CD4-positive, alpha-beta T cell treated with Interleukin-10 for 1 hour (primary cell): ENCODE measurements at places on chromosomes 2 and 18.

DNA sequence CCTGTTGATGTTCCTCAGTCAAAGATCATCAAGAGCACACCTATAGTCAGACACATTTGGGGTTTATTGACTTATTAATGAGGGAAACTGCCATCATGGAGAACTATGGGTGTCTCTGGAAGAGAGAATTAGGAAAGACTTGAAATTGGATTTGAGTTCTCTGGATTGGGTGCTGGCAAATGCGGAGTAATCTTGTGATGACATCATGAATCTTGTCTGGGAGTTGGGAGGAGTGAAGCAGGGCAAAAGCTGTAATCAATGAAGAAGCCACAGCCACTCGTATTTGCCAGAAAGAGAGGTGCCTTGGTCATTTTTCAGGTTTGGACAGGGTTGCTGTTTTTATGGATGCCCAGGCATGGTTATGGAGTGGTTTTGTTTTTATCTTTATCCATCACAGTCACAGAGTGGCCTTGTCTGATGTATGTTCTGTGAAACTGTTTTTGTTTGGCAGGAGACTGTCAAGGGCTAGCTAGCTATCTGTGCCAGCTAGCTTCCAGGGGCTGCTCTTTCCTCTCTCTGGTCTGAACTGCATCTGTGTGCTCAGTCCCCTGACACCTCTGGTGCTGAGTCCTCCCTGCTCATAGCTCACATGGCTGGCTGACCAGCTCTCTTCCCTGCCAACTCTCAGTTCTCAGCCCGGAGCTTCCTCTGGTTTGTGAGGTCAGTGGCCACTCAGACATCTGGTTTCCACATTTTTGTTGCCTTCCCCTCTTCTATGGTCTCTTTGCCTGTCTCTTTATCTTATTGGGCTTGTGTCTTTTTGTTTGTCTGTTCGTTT lies 193.4 kb upstream of the RMP24 start:
- no peak for DNase-seq

- DNase-seq = no peak
Observed at GRCh38 chr2:20977520-20978180, 66.2 kb downstream of the APOB start.

- no peak for DNase-seq
Observed at GRCh38 chr2:237472909-237473877, 13.9 kb upstream of the MLPH start.

- no peak for DNase-seq
Observed at GRCh38 chr2:10238991-10239485, 63.7 kb upstream of the HPCAL1 start.

DNA sequence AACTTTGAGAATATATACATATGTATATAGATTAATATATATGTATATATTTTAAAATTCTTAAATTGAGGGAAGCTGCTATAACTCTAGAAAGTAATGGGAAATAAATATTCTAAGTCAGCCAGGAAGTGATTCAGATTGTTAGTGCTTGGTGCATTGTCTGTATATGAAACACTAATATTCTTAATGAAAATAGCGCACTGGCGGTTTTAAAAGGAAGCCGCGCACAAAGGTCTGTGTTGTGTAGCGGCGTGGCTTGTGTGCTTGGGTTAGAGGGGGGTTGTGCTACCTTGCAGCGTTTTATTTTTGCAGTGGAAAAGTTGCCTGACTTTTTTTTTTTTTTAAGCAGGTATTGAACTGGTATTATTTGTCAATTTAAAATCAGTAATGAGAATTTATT lies 11.3 kb downstream of the TSHZ1 start:
- no peak for DNase-seq

- DNase-seq = no peak
Observed at GRCh38 chr2:60044484-60044883, 509.0 kb downstream of the BCL11A start.

DNA sequence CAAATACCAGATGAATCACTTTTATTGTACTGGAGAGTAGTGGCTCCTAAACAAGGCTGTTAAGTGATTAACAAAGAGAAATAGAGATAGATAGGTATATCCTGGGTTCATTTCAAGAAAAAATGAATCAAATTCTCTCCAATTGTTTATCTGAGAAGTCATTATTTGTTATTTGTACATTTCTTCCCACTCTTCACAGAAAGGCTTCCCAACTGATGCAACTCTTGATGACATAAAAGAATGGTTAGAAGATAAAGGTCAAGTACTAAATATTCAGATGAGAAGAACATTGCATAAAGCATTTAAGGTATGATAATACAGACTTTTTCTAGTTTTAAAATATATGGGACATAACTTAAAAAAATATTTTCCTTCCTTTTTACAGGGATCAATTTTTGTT lies 7.9 kb downstream of the SSB start:
- DNase-seq = no peak

DNA sequence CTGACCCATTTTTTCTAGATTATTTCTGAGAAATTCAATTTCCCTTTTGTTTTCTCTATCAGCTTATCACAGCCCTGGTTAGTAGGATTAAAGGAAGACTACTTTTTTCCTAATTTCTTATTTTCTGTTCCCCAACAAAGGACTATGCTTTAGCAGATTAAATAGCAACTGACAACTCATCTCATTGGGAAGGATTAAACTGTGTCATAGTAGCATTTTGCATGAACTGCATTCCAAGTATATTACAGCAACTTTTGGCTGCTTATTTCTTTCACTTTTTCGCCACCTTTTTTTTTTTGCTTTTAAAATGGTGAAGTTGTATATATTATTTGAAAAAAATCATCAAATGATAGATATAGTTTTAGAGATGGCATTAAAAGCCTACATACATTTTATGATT lies 570.3 kb downstream of the FBXO15 start:
- DNase-seq = no peak

GRCh38 chr2:135773917-135774316 lies 32.3 kb downstream of the UBXN4 start:
- no peak for DNase-seq

DNA sequence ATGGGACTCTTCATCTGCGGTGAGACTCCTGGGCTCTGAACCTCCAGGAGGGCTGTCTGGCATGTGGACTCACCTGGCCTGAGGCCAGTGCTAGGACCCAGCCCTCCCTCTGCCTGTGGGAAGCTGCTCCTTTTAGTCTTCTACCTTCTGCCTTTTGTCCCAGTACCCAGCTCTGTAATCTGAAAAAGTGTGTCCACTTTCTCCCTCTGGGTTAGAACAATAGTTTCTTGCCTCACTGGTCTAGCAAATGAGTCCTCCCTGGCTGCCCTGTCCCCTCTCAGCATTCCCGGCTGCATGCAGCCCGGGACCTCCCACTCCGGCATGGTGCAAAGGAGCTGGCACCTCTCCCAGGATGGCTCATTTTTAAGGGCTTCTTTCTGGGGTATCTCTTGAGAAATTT lies 25.9 kb downstream of the GKN2 start:
- DNase-seq = no peak

DNA sequence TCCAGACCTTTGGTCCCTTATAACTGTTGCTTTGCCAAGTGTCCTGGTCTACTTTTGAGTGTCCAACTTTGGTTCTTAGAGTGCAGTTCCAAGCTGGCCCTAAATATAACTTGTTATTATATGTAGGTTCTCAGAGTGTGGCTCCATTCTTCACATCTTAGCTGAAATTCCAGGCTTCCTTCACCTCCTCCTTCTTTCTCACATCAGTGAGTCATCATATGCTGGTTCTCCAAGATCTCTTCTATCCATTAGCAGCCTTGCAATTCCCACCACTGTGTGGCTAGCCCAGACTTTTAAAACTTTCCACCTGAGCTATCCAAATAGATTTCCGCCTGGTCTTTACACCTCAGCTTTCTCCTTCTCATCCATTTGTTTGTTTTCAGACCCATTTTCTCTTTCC lies 12.6 kb upstream of the CXCR4 start:
- no peak for DNase-seq

GRCh38 chr2:85409845-85410583 lies at the start of gene CAPG:
CAPG (minus strand) TSS chr2:85410366; CDS start chr2:85402145, 8,221 bp downstream.
- peak; percentile 48 for DNase-seq

GRCh38 chr2:63029058-63029457 lies 21.6 kb upstream of the OTX1 start:
- no peak for DNase-seq

DNA sequence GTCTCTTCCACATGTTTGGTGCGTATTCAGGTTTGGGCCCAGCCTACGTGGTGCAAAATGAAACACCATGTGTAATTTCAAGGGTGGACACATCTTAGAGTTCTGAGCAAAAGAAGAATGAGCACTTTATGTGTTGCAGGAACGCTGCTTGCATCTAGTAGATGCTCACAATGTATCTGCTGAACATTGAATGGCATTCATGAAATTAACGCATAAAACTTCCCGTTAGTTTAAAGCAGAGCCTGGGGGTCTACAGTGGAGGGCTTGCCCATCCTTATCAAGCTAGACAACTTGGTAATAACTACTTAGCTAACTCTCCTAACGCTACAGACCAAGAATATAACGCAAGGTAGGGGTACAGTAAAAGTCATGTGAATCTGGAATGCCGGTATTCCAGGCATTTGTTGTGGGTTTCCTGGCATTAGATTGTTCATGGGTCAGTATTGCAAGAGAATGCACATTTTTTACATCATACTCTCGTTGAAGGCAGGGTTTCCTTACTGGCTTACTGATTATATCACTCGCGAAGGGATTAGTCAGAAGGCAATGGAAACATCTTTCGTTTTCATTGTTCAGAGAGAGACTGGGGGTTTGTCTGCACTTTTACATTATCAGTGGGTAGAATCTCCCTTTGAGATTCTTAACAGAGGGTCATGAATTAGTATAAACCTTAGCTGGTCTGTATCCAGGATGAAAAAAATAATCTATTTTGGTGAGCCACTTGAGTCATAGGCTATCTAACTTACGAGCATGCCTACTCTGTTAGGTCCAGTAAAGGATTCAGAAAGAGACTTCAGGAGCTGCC lies 229.5 kb upstream of the EPAS1 start:
- no peak for DNase-seq

DNA sequence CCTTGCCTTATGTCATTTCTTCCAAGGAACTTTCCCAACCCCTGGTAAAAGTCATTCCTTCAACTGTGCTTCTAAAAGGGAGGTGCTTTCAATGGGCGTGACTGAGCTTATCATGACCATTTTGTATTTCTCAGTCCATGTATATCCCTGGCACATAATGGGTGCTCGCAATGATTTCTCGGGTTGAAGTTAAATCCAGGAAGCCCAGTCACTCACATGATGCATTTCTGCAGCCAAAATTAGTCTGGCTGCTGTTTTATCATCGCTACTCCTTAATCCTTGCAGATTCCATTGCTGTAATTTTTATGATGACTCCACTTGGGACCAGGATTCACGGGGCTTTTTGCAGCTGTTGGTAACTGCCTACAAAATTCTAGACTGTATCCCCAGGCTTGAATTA lies 25.9 kb upstream of the RFX8 start:
- no peak for DNase-seq

DNA sequence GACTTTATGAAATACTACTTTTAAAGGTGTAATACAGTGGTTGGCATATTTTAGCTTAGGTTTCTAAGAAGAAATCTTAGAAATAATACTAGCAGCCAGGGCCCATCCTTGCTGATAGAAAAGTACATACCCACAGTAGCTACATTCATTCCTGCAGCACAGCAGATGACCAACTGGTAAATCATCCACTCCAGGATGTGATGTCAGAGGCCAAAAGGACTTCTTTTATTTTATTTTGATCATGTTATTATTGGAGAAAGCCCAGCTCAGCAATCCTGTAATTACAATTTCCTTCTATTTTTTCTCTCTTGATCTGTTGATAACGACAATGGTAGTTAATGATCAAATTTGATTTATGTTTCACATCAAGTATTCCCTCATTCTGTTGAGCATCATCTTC lies 18.0 kb upstream of the TTN start:
- DNase-seq = no peak

DNA sequence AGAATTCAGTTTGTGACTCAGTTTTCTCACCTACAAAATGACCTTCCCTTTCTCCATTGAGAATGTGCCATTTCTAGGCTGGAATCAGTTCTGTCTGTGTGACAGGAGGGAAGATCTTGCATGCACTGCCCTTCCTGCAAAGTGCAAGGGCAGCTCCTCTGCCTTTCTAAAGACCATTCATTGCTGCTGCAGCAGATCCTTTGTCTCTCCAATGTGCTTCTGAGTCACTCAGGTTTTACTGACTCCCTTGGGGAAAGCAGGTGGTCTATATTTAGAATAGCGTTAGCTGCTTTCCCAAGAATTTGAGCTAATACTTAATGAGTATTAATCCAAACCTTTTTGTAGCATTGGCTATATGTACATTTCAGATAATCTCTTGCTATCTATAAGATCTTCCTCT lies 62.5 kb downstream of the DAW1 start:
- no peak for DNase-seq

GRCh38 chr18:79348066-79348465 lies 47.7 kb upstream of the NFATC1 start:
- DNase-seq = no peak

DNA sequence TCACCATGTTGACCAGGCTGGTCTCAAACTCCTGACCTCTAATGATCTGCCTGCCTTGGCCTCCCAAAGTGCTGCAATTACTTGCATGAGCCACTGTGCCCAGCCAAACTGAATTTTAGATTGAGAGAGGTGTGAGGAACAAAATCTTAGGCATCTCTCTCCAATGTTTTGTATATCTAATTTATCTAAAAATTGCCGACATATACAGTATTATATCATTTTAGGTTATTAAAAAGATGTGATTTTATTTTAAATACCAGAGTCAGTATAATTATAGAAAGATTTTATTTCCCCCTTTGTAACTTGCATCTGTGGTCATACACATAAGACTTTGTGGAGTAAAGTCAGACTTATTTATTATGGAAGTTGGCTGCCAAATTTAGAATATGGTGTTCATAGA lies 10.1 kb downstream of the PMS1 start:
- DNase-seq = no peak

DNA sequence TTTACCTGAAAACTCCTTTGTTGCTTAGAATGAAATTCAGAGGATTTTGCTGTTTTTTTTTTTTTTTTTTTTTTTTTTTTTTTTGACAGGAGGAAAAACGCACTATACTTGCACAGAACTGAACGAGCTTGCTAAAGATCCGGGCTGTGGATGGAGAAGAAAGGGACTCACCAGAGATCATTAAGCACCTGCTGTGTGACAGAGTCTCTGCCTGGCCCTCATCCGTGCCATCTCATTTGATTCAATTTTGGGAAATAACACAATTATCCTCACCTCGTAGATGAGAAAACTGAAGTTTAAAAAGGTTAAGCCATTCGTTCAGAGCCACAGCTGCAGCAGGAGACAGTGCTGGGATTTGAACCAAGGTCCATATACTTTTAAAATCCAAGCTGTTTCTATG lies 775.4 kb upstream of the ID2 start:
- no peak for DNase-seq

DNA sequence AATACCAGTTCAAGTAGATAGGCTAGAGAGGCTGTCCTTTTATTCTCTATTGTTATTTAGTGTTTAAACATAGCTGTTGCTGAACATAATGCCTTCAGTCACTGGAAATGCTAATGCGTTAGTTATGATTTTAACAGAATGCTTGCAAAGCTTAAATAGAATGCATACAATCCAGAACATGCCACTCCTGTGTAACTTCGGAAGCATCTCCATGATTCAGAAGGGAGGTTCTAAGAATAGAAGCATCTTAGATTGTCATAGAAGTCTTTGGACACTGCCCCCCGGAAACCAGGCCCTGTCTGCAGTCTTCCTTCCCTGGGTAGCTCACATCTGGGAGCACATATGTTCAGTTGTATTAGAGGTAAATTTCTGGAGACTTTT lies 73.2 kb downstream of the ZNF532 start:
- DNase-seq = no peak

GRCh38 chr18:25332002-25332401 lies 20.0 kb downstream of the ZNF521 start:
- DNase-seq = no peak
